Inflammatory macrophage treated with lipopolysaccharide for 4 hours (primary cell): ENCODE measurements at places on chromosomes 12 and 14.

GRCh38 chr14:98138666-98139065 is 1133.3 kb downstream of the BCL11B start:
- peak; percentile 24 for DNase-seq

- no peak for DNase-seq
These were observed 93.5 kb downstream of the ATXN2 start for GRCh38 chr12:111505601-111506036.

DNA sequence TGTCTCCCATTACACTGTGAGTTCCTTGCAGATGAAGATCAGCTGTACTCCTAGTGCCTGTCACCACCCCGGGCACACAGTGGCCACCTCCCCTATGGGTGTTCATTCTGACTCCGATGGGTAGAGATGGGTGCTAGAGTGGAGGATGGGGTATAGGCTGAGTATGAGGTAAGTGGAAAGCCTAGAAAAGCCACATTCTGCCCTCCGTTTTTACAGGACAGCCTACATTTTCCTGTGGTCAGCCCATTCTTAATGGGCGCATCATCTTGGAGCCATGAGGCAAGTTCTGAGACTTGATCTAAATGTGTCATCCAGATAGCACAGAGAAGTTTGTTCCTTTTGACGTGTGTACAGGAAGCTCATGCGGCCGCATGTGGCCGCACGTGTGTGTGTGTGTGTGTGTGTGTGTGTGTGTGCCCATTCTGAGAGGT is 166.7 kb upstream of the HIF1A start:
- DNase-seq, result peak; percentile 59

- DNase-seq, result peak; percentile 22
These were observed 74.7 kb downstream of the NOC4L start for GRCh38 chr12:132218915-132219314.

DNA sequence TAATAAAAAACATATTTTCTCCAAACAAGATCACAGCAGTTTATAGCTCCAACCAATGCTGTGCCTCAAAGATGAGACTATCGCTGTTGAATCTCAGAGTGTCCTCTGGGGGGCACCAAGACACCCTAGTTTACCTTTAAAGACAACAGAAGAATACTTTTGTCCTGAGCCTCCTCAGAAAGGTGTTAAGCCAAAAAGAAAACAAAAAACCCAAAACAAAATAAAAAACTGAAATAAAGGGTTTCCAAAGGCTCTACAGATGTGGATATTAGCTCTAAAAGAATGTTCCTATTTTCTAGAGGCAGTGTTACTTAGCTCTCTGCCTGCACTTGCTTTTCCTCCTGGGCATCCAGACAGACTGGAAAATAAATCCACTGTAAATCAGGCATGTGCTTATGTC is 86.9 kb upstream of the TTC7B start:
- DNase-seq, result peak; percentile 68

GRCh38 chr12:5904441-5904840 is 40.6 kb downstream of the ANO2 start:
- no peak for DNase-seq

GRCh38 chr14:88929656-88930436 is 105.4 kb downstream of the TTC8 start:
- no peak for DNase-seq

- no peak for DNase-seq
These were observed 269.4 kb upstream of the NOVA1 start for GRCh38 chr14:26867171-26867757.

DNA sequence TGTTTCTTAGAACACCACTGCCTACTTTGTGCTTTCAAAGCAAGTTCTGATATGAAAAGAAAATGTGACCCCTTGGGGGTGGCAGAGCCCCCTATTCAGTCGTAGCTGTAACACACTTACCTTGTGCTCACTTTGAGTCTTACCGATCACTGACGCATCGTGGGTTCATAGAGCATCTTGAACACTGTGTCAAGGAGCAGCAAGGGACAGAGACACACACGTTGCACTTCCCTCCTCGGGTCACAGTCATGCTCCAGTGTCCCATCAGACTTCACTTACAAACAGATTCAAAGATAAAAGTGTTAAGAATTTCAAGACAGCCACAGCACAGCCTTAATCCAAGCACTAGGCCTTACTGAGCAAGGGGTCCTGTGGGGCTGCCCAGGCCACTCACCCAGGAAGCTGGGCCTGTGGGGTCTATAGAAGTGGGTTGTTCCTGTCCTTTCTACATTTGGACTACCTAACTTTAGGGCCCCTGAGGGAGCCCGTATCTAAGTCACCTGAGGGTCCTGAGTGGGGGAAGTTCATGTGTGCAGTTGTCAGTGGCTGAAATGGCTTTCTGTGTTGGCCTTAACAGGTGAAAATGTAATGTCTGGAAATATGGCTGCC is 75.4 kb upstream of the BDKRB2 start:
- no peak for DNase-seq

DNA sequence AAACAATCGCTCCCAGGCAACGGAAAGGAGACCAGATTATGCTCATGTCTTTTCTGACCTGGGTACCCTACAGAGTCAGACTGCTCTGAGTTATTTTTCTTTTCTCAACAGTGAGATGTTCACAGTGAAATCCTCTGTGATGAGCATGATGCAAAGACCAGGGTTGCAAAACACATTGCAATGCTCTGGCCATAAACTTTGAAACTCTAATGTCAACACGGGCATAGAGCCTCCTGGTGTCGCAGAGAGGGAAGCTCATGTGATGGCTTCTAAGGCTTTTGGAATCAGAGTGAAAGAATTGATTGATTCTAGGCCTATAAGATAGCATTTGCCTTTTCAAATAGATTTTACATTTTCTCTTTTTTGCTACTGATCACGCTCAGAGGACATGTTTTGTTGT is 193.4 kb downstream of the RASSF9 start:
- DNase-seq, result peak; percentile 5

GRCh38 chr14:58626431-58626831 is 11.3 kb upstream of the DACT1 start:
- peak; percentile 9 for DNase-seq

DNA sequence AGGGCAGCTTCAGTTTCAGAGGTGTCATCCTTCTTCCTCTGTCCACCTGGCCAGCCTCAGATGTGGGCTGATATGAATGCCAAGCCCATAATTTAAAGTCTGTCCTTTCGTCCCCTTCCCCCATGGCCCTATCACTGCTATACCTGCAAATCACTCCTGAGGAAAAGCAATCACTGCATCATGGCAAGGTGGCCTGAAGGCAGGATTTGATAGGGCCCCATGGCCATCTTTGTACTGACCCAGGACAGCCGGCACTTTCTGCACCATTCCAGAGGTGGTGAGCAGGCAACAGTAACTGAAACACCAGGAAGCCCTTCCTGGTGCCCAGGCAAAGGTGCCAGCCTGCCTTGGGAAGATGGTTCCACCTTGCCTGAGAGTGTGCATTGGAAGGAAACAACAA is 60.8 kb downstream of the ANO2 start:
- DNase-seq, result no peak

GRCh38 chr12:125773033-125773640 is 707.9 kb downstream of the AACS start:
- DNase-seq, result peak; percentile 35

GRCh38 chr12:53612978-53613377 is 13.2 kb downstream of the ATF7 start:
- DNase-seq, result no peak

DNA sequence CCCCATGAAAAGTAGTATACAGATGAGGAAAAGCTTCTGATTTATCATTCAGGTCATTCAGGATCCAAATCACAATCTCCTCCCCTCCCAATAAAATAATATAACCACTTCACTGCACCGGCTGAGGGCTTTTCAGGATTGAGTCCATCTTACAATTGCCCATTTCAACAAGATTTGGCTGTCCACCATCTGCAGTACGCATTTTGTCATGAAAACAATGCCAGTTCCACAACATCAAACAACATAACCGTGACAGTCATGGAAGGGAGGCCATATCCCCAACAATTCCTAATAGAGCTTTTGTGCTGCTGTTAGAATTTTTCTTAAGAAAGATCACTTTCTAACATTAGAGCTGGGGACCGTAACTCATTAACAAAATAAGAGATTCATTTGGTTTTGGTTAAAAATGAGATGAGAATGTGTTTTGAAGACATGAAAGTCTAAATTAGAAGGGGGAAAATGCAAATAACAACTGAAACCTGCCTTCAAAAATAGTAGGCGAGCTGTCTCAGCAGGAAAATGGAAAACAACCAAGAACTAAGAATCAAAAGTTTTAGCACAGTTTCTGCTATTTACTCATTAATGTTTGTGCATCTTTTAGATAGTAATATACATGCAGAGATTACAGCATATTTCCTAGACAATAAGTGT is 38.3 kb upstream of the TMTC2 start:
- no peak for DNase-seq

DNA sequence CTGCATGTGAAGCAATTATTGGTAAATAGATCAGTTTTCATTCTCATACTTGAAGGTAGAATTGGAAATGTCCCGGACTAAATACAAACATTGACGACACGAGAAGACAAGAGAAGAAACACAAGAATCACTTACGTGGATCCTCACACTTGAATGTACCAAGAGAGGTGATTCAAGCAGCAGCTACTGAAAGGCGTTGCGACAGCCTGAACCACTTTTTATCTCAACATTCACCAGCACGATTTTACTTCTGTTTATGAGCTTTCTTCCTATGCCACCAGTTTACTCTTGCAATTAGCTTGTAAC is 3.6 kb upstream of the FZD10 start:
- no peak for DNase-seq

DNA sequence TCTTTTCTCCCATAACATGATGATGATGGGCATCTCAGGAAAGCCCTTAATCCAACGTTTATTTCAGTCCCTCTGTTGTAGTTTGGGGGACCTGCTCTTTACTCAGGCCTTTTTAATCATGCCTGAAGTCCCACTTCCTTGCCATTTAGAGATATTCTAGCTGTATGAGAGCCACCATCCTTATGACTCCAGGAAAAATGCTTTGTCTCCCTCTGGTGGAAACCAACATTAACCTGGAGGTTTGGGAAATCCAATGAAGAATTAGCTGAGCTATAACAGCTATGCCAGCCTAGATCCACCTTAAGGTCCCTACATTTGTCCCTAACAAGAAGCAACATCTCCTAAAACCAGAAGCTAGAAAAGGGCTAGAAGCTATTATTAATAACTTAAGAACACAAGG is 1399.1 kb downstream of the LRFN5 start:
- no peak for DNase-seq

DNA sequence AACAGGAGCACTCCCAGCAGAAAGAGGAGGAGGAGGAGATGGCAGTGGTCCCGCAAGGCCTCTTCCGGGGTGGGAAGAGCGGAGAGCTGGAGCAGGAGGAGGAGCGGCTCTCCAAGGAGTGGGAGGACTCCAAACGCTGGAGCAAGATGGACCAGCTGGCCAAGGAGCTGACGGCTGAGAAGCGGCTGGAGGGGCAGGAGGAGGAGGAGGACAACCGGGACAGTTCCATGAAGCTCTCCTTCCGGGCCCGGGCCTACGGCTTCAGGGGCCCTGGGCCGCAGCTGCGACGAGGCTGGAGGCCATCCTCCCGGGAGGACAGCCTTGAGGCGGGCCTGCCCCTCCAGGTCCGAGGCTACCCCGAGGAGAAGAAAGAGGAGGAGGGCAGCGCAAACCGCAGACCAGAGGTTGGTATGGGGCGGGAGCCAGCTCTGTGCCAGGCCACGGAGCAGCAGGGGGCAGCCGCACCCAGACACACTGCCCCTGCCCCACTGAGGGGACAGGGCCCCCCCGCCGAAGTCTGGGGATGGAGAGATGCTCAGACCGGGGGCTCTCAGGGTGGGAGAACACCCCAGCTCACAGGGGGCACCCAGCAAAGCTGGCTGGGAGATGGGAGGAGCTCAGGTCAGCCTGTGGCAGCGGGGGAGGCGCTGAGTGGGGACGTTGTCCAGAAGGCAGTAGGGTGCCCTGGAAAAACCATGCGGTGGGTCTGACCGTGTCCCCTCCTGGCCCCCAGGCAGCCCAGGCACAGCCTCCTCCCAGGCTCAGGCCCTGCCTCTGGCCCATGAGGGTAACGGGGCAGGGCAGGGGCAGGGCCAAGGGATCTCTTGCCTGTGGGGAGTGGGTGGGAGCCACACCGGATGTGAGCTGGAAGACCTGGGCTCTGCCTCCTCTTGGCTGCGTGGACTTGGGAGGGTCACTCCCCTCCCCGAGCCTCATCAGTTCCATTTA is 9.8 kb downstream of the CHGA start:
- no peak for DNase-seq

- no peak for DNase-seq
These were observed 671 bp downstream of the SPTB start for GRCh38 chr14:64878837-64879634.

DNA sequence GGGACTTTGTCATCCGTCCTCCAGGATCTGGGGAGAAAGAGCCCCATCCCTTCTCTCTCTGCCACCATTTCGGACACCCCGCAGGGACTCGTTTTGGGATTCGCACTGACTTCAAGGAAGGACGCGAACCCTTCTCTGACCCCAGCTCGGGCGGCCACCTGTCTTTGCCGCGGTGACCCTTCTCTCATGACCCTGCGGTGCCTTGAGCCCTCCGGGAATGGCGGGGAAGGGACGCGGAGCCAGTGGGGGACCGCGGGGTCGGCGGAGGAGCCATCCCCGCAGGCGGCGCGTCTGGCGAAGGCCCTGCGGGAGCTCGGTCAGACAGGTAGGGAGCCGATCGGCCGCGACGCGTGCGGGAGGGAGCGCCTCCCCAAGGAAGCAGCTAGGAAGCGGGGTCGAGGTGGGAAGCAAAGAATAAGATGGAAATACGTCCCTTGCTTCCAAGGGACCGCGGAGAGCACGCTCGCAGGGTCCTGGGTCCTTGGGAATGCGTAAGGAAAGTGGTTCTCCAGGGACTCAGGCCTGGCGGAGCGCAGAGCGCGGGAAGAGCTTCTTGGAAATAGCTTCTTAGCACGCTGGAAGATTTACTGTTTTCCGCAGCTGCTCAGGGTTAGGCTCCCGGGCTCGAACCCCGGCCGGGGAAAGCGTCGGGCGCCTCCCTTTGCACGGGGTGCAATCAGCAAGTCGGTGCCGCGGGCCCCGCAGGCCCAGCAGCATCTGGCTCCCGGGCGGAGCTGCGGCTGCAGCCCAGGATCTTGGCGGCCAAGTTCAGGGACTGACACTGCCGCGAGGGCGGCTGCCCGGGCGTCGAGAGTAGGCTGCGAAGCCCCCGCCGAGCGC is 457 bp downstream of the SOCS2 start:
- no peak for DNase-seq

- no peak for DNase-seq
These were observed 38.8 kb upstream of the WSCD2 start for GRCh38 chr12:108090107-108090899.

DNA sequence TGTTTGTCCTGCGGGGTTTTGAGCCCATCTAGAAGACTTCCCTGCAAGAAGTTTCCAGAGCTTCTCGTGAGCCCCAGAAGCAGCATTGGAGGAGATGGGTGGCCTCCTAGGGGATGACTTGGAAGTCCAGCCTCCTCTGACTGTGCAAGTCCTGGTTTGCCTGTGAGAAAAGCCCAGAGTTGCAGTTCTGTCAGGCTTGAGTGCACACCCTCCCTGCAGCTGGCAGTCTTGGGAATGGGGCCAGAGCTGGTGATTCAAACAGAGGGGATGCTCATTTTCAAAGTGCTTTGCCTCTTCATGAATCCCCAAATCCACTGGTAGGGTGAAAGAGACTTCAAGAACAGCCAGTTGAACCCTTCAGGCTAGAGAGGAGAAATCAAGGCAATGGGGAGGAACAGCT is 3.9 kb upstream of the PPP1R1A start:
- no peak for DNase-seq
